ENCODE measurements at places on chromosomes 1 and 21.

DNA sequence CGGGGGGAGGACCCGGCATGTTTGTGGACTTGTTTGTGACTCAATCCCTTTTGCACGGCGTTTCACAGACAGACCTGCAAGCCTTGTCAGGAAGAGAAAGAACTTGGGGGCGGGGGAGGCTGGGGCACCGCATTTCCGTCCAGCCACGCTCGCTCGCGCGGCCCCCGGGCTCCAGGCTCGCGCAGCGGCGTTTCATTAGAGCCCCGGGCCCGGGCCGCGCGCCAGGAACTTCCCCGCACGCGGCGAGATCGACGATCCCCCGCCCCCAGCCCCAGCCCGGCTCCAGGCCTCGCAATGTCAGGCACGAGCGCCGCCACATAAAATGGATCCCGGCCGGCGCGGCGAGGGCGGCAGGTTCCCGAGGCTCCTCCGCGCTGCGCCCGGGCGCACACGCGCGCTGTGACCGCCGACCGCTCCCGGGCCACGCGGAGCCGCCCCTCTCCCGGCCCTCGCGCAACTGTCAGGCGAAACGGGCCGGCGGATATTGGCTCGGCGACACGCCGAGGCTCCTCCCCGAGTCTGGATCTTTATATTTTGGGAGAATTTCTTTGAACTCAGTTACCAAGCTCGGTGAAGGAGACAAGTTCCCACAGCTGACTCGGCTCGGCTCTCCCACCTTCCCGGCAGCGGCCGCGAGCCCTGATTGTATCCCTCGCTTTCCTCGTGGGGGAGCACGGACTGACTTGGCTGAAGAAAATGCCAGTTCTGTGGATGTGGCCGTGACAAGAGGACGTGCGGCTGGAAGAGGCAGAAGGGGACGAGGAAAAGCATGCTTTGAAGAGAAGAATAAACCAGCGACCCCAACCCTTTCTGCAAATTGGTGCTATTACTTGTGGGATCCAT lies at the start of gene KIF26B:
KIF26B (plus strand) TSS at position 557 of the 843 bp plus-strand sequence. CDS start 440 bp downstream, outside the sequence.
- DNase-seq, result no peak

DNA sequence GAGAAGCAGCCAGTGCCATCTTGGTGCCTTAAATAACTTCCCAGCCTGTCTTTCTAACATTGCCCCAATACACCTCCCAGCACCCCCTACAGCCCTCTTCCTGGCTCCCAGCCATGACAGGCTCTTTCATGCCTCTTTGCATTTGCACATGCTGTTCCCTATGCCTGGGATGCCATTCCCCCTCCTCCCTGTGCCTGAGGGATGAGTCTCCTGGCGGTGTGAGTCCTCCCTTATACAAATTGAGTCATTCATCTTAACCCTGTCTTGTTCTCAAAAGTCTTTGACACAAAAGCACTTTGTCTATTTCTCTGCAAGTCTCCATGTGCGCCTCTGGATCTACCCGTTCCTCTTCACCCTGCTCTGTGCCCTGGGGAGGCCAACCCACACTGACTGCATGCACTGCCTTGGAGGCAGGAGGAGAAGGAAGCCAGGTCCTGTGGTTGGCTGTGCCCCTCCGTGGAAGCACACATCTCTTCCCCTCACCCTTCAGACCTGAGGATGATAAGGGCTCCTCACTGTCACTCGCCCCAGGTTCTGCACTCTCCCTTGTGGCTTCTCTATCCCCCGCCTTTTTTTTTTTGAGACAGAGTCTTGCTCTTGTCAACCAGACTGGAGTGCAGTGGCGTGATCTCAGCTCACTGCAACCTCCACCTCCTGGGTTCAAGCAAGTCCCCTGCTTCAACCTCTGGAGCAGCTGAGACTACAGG lies 25.1 kb downstream of the CDCP2 start:
- DNase-seq, result no peak

DNA sequence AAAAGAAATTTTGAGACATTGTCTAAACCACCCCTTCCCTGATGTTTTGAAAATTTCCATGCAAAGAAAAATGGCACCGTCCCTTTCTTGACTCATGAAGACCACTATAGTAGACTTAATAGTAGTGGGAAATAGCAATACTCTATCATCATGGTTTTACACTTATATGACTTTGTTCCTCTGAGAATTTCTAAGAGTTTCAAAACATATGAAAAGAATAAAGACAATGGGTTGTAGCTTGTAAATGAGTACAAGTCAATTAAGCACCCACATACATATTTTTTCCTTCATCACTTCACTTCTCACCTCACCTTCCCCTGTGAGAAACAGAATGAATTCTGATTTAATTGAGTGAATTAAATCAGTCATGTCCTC lies 151.7 kb downstream of the LYPLAL1 start:
- no peak for DNase-seq

GRCh38 chr1:55685560-55685959 lies 470.4 kb upstream of the USP24 start:
- no peak for DNase-seq

- no peak for DNase-seq
Measured at GRCh38 chr1:87186346-87186745, 142.3 kb upstream of the LMO4 start.

DNA sequence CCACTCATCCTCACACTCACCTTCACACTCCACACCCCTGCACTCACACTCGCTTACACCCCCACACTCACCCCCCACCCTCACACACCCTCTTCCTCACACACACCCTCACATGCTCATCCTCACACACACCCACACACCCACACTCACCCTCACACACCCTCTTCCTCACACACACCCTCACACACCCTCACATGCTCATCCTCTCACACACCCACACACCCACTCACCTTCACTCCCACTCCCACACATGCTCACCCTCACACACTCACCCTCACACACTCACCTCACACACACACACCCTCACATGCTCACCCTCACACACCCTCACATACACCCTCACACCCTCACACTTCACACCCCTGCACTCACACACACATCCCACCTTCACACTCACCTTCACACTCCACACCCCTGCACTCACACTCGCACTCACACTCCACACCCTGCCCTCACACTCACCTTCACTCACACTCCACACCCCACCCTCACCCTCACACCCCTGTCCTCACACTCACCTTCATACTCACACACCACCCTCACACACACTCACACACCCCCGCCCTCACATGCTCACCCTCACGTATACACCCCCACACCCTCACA lies 42.6 kb upstream of the EDN2 start:
- DNase-seq, result no peak

GRCh38 chr1:21644906-21645305 lies 24.3 kb downstream of the RAP1GAP start:
- DNase-seq, result no peak

DNA sequence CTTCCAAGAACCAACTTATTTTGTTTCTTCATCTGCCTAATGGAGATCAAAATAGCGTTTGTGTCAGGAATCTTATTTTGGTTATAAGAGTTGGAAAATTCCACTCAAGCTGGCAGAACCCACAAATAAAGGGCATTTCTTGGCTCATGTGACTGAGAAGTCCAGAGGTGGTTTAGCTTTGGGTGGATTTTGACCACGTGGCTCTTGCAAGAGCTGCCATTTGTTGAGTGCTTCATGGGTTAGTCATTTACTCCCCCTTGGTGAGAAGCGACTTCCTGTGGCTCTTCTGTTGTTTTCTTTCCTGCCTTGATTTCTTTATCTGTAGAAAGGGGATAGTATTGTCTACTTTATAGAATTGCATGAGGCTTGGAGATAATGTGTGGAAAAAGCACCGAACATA lies 9.5 kb upstream of the RNF186 start:
- DNase-seq, result no peak

DNA sequence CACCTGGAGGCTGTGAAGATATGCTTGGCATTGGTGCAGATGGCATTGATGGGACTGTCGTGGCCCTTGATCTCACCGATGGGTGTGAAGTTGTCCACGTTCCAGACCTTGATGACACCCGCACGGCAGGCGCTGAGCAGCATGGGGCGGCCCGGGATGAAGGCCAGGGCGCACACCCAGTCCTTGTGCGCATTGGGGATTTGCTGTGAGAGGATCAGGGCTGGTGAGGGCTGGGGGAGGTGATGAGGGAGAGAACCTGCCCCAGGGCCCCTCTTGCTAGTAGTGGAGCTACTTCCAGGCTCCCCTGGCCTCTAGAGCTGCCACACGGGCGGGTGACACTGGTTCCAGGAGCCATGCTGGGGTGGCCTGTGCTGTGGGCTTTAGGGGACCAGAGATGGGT lies 48.8 kb downstream of the KIF21B start:
- no peak for DNase-seq

DNA sequence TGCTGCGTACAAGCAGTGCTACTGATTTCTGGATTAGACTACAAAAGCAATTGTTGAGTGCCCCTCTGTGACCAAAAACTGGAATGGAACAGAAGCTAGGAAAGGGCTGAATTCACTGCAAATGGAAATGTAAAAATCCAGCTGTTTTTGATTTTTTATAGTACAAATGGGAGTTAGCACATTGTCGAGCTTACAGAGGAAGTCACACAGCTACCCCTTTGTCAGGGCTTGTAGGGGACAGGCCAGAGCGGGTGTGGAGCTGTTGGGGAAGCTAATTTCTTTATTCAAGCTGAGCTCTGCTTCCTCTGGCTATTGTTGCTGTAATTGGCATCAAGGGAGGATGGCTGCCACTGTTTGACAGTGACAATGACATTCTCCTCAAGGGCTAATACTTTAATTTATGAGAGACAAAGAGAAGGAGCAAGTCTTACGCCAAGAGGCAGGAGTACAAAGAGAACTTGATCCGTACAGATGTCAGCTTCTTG lies 96.1 kb downstream of the SLC35F3 start:
- no peak for DNase-seq

DNA sequence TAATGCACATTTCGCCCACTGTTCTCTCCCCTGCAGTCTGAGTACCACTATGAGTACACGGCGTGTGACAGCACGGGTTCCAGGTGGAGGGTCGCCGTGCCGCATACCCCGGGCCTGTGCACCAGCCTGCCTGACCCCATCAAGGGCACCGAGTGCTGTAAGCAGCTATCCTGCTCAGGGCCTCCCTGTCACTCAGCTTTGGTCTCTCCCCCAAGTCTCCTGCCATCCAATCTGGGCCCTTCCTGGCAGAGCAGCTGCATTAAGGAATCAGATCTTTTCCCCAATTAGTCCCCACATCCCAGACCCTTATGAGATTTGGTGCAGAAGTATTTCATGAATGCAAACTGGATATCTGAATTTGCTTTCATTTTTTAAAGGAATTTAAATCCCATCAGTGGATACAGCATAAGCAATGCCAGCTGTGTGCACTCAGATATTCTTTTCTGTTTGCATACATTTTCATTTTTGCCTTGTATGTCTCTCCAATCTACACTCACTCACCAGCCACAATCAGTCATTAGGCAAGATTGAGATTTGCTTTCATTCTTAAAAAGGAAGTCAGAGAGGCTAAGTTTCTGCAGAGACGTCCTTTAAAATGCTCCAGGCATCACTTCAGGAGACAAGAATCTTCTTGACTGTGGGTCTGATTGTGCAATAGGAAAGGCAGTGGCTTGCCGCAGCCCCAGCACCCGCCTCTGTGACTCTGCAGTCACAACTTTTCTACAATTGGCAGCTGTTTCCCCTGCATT lies 48.1 kb downstream of the ELAPOR1 start:
- no peak for DNase-seq

- no peak for DNase-seq
Measured at GRCh38 chr1:78045563-78045925, 222 bp upstream of the GIPC2 start.

DNA sequence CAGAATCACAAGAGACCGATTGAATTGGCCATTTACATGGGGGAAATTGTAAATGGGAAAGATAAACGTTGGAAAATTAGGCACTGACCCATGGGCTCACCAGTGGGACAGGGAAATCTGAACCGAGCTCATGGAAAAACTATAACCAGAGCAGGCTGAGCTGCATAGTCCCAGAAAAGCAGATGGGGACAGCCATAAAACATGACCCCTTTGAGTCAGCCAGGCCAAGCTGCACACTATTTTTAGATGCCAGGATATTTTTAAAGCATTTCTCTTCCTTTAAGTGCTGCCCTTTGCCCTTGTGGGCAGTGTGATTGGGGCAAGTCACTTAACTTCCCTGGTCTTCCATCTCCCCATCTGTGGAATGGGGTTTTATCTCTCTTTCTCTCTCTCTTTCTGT lies 184.1 kb downstream of the FOXD2 start:
- DNase-seq, result no peak

GRCh38 chr1:67890857-67891256 lies 57.6 kb upstream of the GNG12 start:
- no peak for DNase-seq

GRCh38 chr21:33871171-33871570 lies 44.4 kb downstream of the ATP5PO start:
- DNase-seq, result no peak

DNA sequence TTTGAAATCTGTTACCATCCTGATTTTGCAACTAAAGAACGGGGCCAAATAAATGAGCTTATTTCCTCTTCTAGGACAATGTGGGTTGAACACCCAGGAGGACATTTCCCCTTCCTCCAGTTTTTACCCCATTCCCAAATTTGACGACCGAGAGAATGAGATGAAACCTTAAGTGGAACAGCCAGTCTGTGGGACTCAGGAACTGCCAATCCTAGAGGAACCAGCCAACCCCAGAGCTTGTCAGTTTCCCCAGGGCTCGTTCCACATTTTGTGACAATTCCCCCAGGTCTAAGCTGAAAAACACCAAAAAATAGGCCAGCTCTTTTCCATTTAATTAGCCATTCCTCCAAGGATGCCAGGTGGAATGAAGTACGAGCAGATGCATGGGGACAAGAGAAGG lies 21.3 kb upstream of the MAPKAPK2 start:
- no peak for DNase-seq

DNA sequence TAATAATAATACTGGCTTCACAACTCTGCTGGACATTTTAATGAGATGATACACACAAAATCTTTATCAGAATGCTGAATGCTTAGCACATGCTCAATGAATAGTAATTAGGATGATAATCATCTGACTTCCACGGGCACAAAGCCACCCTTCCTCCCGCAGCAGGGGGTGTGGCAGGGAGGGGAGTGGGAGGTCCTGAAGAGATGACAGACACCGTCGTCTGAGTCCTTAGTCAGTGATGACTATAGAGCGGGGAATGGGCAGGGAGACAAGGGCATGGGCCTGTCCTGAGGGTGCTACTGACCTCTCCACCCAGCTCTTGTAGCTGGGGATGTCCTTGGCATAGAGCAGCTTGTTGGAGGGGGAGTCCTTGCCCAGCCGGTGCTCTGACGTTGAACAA lies 117.6 kb upstream of the CD34 start:
- no peak for DNase-seq

DNA sequence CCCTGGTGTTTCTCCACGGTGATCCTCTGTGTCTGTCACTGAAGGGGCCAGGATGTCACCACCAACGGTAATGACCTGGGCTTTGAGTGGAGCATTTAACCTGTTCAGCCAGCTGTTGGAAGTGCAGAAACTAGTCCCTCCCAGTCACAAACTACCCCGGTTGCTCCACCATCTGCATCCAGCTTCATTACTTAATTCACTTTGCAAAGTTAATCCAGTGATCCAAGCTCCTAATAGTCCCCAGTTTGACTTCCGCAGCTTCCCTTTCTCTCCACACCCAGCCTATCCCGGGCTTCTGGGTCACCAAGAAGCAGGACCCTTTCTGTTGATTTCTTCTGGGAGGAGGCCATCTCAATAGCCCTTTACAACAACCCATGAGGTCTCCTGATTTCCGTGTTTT lies 63.5 kb downstream of the MDM4 start:
- no peak for DNase-seq

All from NCI-H510A treated with DMSO at 0.1 percent for 48 hours (cell line).